ENCODE measurements at places on chromosomes 2 and 18.

DNA sequence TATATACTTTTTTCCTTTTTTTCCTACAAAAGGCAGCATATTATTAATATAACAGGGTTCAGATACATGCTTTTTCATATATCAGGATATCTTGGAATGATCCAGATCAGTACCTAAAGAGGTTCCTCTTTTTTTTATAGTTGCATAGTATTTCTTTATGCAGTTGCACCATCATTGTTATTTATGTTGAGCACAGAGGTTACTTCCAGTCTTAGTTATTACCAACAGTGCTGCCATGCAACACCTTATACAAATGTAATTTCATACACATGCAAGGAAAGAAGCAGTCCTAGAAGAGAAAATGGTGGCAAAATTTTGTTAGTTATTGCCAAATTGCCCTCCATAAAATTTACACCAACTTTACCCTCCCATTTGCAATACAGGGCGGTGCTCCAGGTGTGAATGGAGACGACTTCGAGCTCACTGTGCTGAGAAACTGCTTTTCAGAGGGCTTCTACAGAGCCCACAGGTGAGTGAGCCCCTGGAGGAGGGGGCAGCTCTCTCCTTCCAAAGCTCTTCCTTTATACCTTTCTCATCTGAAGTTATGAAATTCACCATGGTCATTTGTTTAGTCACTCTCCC lies 30.0 kb upstream of the KCMF1 start:
- DNase-seq, result no peak

DNA sequence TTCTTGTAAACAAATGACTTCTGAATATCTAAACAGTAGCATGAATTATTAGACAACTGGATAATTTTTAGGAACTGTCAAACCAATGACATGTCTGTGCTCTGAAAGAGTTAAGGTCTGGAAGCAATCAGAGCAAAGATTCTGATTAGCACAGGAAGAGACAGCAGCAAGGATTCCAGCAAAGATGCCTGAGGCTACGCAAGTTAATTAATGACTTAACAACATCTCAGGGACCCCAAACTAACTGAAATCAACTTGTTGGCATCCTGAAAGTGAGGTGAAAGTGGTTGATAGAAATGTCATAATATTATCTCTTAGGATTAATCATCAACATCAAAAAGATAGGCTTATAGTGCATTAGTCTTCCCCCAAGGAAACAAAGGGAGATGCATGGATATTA lies 123.3 kb upstream of the TMEM200C start:
- no peak for DNase-seq

DNA sequence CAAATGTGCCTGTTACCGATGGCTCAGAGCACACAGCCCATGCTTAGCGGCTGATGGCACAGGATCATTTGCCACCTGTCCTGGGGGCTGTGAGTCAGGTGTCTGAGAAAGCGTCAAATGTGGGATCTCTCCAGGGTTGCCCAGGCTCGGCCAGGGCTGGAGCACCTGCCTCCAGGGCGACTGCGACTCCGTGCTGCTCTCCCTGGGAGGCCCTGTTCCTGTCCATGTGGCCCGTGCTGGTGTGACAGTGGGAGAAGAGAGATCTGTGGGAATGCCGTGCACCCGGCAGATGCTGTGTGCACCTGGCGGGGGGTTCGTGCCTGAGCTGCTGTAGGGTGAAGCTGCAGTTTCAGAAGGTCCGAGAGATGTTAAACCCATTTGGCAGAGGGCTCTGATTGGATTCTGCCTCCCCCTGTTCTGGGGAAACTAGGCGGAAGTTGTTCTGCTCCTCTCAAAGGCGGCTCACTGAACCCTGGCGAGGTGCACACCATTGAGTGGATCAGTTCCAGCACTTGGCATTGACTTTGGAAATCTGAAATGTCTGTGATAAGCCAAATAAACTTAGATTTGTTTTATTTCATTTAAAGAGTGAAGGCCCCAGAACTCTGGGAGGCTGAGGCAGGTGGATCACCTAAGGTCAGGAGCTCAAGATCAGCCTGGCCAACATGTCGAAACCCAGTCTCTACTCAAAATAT lies 34.7 kb upstream of the TPO start:
- DNase-seq, result no peak

GRCh38 chr2:86280191-86280667 lies 57.2 kb downstream of the REEP1 start:
- no peak for DNase-seq

GRCh38 chr2:219613461-219614070 lies 13.9 kb upstream of the SLC4A3 start:
- no peak for DNase-seq

DNA sequence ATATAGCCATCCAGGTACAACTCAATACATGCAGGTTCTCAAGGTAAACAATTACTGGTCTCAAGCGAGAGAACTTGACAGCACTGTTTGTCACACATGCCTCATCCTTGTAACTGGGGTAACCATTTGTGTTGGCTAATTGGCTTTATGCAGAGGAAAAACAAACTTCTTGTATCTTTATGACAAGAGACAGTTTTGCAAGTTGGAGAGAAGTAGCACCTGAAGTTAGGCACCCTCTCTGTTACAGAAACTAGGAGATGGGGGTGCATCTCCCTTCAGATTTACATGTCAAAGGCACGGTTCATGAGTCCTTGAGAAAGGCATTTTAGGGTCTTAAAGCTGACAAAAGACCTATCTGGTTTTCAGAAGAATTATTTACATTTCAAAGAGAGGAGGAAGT lies 241.7 kb downstream of the CD226 start:
- DNase-seq, result no peak

GRCh38 chr2:10964052-10964790 lies 52.5 kb downstream of the KCNF1 start:
- DNase-seq, result no peak

- DNase-seq, result no peak
Measured at GRCh38 chr2:154952346-154952980, 254.0 kb downstream of the KCNJ3 start.

- DNase-seq, result no peak
Measured at GRCh38 chr2:172772633-172773032, 37.0 kb downstream of the RAPGEF4 start.

DNA sequence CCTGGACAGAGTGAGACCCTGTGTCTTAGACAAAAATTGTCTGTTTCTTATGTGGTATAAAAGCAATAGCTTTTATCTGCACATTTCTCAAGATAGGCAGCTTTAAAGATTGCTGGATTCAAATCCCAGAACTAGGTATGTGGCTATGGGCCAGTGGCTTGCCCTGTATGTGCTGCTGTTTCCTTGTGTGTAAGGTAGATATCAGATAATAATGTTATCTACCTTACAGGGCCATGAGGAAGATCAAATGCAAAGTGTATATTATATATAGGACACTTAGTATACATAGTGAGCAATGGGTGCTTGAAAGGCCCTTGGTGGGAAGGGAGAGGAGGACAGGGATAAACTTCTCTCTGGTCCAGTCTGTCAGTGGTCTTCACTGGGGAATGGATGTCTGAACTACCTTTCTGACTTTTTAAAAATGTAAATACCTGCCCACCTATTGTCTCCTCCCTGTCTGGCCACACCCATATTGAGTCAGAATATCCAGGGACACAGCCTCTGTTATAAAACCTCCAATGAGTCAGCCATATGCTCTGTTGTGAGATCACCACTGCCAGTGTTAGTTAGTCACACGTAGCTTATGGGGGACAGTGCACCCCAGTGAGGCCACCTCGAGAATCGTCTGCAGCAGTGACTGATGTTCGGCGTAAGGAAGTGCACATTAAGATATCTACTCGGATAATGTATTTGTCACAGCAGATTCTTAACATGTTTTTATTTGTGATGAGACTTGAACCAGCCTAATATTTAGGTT lies 383.4 kb downstream of the PTPRM start:
- no peak for DNase-seq

DNA sequence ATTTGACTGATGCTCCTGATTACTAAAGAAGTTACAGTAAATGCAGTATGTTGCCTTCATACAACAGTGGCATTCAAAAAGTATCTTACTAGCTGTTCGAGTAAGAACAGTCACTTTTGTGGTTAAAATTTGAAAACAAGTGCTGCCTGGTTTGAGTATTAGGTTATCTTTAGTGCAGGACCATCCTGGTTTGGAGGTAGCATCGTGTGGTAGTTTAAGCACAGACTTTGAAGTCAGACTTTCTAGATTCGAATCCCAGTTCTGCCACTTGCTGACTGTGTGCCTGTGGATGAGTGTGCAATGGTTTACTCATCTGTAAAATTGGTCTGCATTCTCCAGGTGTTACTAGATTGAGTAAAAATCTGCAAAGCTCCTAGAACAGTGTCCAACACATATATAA lies 96.8 kb downstream of the SGPP2 start:
- no peak for DNase-seq

GRCh38 chr18:6830916-6831315 lies 101.4 kb downstream of the ARHGAP28 start:
- no peak for DNase-seq

DNA sequence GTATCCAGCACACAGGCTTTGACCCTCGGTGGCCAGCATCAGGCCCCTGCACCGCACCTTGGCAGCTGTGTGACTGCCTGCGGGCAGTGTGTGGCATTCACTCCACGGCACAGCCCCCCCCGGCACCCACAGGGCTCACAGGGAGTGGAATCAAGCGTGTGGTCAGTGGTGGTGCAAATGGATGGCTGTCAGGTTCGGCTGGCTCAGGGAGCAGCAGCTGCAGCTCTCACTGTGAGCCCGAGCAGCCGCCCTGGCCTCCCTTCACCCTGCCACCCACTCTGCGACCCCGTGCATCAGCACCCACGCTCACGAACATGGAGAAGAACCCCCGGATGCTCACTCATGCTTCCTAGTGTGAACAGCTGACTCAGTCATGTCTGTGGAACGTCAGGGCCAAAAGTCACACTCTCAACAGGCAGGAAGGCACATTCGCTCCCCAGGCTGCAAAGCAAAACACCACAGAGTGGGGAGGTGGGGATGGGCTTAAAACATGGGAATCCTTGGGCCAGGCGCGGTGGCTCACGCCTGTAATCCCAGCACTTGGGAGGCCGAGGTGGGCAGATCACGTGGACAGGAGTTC lies 41.5 kb upstream of the GPC1 start:
- peak; percentile 73 for DNase-seq

DNA sequence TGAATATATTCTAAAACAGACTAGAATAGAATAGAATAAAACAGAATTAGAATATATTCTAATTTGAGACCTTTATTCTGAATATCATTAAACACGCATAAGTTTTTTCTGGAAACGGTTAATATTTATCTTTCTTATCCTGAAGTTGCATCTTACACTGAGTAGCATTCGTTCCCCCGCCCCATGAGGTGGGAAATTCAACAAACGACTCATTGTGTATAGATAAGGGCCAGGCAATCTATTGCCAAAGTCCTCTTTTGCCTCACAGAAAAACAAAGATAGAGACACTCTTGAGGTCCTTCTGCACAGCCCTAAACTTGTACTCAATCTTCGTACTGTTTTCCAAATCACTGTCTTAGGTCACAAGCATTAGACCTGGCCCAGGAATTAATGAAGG lies 98.1 kb downstream of the COL6A3 start:
- DNase-seq, result no peak

DNA sequence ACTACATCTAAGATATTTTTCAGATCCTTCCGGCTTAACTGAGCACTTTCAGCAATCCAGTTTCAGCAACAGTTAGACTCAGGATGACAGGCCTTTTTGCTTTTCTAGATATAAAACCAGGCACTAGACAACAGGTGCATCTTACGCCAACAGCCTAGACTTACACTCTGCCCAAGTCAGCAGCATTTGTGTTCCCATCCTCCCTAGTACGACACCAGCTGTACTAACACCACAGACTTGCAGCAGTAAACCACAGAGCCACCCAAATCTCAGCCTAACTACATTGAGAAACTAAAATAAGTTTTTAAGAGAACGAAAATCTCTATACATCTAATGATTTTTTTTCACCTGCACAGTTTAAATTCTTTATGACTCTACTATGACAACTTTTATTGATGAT lies 89.9 kb upstream of the DNMT3A start:
- no peak for DNase-seq

DNA sequence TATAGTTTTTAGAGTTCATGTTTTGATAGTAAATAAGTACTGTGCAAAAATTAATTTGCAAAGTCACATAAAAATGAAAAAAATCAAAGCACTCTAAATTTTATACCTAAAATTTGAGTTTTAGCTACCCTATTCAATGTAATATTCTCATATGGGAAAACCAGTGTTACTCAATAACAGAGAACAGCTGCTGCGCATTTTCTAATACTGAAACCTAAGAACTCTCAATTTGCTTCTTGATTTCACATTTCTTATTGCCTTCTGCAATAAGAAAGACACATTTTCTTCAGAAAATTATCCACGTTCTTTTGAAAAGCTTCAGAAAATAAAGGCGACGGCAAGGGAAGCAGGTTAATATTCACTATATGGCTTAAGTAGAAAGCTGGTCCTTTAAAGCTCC lies 199.1 kb upstream of the CCDC150 start:
- DNase-seq, result no peak

DNA sequence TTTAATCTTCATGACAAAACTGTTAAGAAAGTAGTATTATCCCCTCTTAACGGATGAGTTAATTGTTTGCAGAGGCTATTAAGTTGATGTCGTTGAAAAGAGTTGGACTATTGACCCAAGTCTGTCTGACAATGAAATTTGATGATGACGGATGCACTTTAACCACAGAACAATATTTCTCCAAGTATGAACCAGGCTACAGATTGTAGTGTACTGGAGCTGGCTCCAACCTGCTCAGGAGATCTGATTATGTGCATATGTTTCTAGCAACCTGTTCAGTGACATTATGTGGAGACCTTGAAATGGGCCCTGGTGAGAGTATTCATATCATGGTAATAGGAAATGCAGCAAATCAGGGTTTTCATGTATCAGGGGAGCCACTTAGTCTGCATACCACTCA lies 174.1 kb downstream of the CDH7 start:
- DNase-seq, result no peak

DNA sequence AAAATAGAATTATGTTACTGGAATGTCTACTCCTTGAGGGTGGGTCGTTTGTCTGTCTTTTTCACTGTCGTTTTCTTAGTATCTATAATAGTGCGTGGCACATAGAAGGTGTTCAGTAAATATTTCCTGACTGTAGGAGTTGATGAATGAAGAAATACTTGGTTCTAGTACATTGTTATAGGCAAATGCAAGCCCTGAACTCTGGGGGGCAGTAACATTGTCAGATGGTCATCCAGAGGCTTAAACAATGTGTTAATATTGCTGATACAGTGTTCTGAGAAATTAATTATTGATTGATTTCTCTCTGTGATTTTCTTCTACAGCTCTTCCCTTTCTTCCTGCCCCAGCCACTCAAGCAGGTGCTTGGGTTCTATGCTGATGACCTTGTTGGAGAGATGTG lies 24.4 kb upstream of the THOC1 start:
- DNase-seq, result no peak
